CD4-positive, alpha-beta T cell treated with Interleukin-4 for 1 hour (primary cell): ENCODE measurements at places on chromosomes 11 and 22.

GRCh38 chr22:29202212-29203192 is 3.2 kb upstream of the EMID1 start:
- peak; percentile 54 for DNase-seq

- DNase-seq: no peak
Measured at GRCh38 chr11:41201156-41201555, 258.3 kb downstream of the LRRC4C start.

GRCh38 chr11:77203901-77204753 is 76.1 kb downstream of the MYO7A start:
- DNase-seq: no peak

GRCh38 chr11:107583629-107584195 is 7.2 kb upstream of the ELMOD1 start:
- no peak for DNase-seq

DNA sequence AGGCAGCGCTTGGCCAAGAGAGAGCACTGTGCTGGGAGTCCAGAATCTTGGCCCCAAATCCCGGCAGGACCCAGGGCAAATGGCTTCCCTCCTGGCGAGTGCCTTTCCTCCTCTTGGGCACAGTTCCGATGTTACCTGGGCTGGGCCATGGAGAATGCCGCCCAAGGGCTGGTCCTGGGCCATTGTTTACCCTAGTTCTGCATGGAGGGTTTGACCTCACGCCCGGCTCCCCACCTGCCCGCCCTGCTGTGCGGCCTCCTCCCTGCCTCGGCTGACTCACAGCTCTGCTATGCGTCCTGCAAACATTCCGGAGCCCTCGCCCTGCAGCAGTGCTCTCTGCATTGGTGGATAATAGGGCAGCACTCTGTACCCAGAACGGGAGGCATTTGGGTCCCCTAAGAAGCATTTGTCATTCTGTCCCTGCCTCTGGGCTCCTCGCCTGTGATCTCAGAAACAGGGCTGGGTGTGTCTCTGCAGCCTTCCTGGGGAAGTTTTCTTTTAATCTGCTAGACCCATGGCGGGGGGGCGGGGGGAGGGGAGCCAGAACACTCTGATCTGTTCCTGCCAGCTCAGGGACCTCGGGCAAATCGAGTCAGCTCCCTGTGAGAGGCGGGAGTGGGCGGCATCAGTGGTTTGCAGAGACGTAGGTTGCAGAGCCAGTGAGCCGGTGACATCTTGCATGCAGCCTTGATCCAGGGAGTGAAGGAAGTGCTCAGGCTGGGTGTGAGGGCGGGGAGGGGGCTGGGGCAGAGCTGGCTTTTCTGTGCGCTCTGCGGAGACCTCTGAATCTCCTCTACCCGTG is 32.9 kb upstream of the SMIM38 start:
- peak; percentile 21 for DNase-seq

GRCh38 chr11:19820100-19820499 is 107.5 kb downstream of the NAV2 start:
- no peak for DNase-seq

- DNase-seq: peak; percentile 54
Measured at GRCh38 chr11:11931461-11932055, 76.9 kb downstream of the DKK3 start.

DNA sequence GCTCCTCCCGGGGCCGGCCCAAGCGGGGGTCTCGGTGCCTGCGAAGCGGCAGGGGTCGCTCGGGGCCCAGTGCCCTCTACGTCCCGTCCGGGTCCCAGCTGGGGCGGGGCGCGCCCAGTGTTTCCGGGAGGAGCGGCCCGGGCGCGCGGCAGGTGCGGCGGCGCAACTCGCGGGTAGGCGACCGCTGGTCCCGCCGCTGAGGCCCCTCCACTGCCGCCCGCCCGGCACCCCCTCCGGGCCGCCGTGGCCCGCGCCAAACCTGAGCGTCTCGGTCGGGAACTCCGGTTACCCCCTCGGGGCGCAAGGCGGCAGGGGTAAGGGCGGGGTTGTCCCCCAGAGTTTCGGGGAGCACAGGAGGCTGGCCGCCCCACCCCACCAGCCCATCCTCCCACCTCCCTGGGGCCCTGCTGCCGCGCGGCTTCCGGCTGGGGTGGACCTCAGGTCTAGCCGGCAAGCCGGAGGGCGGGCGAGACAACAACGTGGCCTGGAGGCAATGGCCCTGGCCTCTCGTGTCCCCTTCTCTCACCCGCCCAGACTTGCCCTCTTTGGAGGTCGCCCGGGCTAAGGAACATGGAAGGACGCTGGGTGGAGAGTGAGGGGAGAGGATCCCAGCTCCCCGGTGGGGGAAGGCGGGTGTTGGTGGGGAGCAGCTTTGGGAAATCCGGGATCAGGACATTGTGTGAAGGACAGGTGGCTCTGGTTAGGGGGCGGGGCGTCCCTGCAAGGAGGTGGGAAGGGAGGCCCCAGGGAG is 398 bp upstream of the CRACR2B start:
- DNase-seq: no peak

- no peak for DNase-seq
Measured at GRCh38 chr11:86458294-86459001, 83.8 kb downstream of the CCDC81 start.

- DNase-seq: no peak
Measured at GRCh38 chr11:75241906-75242644, 1.5 kb downstream of the TPBGL start.

DNA sequence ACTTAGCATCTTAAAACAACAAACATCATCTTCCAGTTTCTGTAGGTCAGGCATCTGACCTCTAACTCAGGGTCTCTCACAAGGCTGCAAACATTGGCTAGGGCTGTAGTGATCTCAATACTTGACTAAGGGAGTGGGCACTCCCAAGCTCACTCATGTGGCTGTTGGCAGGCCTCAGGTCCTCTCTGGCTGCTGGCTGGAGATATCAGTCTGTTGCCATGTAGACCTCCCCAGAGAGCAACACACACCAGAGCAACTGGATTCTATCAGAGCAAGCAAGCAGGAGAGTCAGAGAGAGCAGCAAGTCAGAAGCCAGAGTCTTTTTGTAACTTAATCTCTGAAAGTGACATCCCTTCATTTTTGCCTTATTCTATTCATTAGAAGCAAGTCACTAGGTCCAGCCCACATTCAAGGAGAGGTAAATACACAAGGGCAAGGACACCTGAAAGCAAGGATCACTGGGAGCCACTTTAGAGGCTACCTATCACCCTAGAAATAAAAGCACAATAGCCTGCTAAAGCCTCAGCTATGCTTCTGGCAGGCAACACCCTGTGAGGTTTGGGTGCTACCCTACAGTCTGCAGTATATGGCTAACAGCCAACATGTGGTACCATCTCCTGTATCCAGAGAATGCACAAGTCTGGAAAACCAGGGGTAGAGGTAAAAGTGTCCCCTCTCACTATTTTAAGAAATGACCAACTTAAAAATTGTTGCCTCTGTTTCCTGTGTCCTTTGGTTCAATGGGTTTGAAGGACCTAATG is 33.5 kb upstream of the CD44 start:
- no peak for DNase-seq
